NCI-H69 (cell line): ENCODE measurements at places on chromosomes 7 and 10.

- no peak for DNase-seq
Observed at GRCh38 chr7:150515248-150516147, 826 bp downstream of the GIMAP7 start.

DNA sequence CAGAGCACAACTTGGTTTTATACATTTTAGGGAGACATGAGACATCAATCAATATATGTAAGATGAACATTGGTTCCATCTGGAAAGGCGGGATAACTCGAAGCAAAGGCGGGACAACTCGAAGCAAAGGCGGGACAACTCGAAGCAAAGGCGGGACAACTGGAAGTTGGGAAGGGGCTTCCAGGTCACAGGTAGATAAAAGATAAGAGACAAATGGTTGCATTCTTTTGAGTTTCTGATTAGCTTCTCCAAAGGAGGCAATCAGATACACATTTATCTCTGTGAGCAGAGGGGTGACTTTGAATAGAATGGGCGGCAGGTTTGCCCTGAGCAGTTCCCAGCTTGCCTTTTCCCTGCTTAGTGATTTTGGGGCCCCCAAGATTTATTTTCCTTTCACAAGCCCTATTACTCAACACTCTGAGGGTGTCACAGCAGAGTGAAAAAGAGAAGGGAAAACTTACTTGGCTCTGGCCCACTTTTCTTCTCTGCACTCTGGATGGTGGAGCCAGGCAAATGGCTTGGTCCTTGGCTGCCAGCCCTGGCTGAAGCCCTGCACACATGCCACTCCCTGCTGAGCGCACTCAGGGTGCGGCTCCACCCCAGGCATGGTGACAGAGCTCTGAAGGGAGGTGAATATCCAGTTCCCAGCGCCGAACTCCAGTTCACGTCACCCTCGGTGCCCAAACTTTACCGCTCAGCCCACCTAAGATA lies 46.7 kb downstream of the PARD3 start:
- DNase-seq, result peak; percentile 75

DNA sequence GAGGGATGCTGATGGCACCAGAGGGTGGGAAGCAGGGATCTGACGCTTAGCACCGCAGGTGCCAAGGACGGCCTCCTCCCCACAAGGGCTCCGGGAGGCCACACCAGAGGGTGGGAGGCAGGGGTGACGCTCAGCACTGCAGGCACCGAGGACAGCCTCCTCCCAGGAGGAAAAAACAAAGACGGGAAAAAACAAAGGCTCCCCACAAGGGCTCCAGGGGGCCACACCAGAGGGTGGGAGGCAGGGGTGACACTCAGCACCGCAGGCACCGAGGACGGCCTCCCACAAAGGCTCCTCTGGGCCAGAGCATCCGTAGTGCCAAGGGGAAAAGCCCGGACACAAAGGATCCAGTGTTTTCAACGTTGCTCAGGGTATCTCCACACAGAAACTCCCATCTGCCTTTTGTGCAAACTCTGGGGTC lies 25.6 kb downstream of the DIP2C start:
- no peak for DNase-seq

DNA sequence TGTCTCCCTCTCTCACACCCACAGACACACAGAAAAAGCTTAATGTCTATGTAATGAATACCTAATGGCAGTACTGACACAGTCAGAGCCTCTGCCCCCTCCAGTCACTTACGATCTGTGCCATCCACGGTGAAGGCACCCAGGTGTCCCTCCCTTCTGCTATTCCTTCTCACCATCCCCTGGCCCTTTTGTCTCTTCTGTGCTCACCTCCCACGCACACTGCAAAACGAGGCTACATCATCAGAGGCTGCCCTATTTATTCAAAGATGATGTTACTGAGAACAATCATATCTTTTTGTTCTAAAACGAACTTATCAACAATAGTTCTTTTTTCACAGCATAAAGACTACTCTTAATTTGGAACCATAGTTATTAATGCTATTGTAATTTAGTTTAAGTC lies 246.9 kb upstream of the MKLN1 start:
- peak; percentile 87 for DNase-seq

GRCh38 chr10:74255888-74256357 lies 104.9 kb downstream of the ADK start:
- DNase-seq, result peak; percentile 76

DNA sequence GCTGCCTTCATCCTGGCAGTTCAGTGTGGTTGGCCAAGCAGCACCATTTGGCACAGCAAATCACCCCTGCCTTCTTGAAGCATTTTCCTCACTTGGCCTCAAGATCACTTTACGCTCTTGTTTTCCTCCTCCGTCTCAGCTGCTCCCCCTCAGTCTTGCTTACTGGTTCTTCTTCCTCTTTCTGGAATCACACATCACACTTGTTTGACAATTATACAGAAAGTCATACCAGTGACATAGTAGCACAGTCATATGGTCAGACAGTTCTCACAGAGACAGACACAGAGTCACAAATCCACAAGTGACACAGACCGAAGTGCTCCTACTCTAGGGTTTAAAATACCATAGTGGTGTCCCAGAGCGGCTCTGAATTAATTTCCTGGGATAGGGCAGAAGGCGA lies 43.8 kb upstream of the ARL4A start:
- DNase-seq, result no peak

- peak; percentile 48 for DNase-seq
Observed at GRCh38 chr10:5949009-5949759, 28.2 kb downstream of the IL15RA start.

DNA sequence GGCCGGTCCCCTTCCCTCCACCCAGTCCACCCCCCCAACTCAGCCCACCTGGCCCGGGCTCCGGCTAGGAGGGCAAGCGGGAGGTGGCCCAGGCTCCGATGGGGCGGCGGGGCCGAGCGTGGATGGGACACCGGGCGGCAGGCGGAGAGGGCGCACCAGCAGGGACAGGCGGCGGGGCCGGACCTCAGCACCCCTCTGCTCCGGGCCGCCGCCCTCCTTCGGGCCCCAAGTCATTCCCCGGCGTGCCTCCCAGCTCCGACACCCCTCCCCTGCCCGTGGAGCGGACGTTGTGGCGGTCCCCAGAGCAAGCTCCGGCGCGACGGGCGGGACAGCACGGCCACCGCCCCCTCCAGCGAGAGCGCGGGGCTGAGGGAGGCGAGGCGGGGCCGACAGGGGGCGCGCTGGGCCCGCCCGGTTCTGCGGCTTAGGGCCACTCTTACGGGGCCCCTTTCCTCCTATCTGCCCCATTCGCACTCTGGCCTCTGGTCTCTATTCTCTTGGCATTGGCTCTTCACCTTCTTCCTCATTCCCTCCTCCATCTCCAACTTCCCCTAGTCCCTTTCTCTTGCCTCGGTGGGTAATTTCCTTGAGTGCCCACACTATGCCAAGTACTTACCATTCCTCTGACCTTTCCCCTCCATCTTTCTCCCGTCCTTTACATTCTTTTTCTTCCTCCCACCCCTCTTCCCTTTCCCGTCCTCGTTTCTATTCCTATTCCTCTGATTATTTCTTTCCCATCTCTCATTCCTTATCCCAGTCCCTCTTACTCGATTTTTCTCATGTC lies 701 bp upstream of the GBX1 start:
- DNase-seq, result peak; percentile 59

- DNase-seq, result peak; percentile 13
Observed at GRCh38 chr10:102410429-102411073, 8.0 kb downstream of the PSD start.

GRCh38 chr10:788796-789748 lies 99.6 kb upstream of the DIP2C start:
- DNase-seq, result peak; percentile 73

- no peak for DNase-seq
Observed at GRCh38 chr7:77427996-77428603, 12.0 kb upstream of the GSAP start.

DNA sequence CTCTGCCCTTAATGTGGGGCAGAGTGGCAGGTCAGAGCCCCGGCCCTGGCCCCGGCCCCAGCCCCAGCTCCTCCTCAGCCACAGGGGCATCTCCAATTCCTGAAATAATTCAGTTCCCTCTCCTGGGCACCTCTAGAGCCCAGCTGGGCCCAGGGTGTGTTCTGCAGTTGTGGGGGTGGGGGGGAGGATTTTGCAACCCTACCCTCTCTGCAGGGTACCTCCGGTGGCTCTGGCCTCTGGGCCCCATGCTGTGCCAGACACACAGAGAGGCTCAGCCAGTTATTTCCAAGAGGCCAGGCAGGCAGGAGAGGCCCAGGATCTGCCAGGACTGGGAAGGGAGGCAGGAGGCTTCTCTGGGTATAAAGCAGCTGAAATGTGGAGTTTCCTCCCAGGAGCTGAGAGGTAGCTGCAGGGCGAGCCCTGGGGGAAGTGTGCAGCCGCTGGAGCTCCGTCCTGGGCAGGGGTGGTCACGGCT lies 47.9 kb downstream of the PWWP2B start:
- peak; percentile 89 for DNase-seq

DNA sequence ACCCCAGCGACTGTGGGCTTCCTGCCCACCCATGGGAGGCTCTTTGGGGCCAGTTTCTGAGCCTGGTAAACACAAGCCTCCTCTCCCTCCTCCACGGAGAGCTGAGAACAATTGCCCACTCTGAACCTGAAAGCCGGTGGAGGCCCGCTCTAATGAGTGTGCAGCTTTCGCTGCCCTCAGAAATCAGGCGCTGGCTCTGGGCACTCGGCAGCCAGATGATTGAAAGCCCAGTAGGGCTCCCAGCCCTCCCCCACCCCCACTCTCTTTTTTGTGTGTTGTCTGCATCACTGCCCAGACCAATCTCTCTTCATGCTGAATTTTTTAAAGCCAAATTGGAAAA lies 438.9 kb downstream of the RPS24 start:
- DNase-seq, result no peak

GRCh38 chr7:17699696-17700095 lies 240.6 kb downstream of the SNX13 start:
- DNase-seq, result no peak

DNA sequence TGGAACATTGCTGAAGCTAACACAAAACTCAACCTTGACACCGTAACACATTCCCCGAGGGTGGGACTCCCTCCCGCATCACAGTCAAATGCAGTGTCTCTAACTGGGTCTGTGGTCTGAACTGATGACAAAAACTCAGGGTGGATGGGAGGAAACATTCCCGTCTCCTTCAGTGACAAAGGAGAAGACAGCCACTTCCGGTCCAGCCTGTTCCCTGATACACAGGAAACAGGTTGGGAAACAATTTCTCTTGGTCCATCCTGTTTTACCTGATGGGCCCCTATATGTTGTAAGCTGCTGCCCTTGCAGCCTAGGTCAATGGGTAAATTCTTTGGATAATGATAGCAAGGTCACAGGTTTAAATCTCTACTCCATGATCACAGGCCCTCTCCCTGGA lies 20.4 kb downstream of the SLC13A4 start:
- no peak for DNase-seq

- DNase-seq, result peak; percentile 28
Observed at GRCh38 chr10:58479045-58479444, 33.6 kb upstream of the BICC1 start.

GRCh38 chr7:36278620-36279172 lies 111.0 kb upstream of the ANLN start:
- DNase-seq, result peak; percentile 97

- DNase-seq, result no peak
Observed at GRCh38 chr7:47670729-47671128, 88.8 kb upstream of the TNS3 start.

DNA sequence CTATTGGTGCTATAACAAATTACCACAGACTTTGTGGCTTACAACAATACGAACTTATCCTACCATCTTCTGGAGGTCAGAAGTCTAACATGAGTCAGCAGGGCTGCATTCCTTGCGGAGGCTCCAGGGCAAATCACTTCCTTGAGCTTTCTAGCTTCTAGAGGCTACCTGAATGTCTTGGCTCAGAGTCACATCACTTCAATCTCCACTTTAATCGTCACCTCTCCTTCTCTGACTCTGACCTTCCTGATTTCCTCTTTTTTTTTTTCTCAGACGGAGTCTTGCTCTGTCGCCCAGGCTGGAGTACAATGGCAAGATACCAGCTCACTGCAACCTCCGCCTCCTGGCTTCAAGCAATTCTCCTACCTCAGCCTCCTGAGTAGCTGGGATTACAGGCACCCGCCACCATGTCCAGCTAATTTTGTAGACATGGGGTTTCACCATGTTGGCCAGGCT lies 44.6 kb upstream of the ANAPC16 start:
- no peak for DNase-seq

- no peak for DNase-seq
Observed at GRCh38 chr7:85508642-85509410, 322.0 kb upstream of the SEMA3D start.

DNA sequence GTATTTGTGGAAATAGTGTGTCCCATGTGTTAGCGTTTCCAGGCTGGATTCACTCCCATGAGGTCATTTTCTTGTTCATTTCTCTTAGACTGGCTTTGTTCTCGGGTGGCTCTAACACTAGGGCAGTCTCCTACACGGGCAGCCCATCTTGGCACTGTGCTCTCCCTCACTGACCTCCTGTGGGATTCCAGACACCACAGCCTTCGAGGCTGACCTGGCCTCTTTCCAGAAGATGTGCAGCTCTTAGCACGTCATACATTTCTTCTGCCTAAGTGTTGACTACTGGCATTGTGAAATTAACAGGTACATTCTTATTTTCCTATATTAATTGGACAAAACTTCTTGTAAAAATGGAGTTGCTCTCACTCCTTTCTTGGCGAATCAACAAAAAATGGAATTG lies 72.8 kb downstream of the INSYN2A start:
- no peak for DNase-seq

- DNase-seq, result peak; percentile 61
Observed at GRCh38 chr7:2409745-2410414, 6.5 kb downstream of the CHST12 start.

DNA sequence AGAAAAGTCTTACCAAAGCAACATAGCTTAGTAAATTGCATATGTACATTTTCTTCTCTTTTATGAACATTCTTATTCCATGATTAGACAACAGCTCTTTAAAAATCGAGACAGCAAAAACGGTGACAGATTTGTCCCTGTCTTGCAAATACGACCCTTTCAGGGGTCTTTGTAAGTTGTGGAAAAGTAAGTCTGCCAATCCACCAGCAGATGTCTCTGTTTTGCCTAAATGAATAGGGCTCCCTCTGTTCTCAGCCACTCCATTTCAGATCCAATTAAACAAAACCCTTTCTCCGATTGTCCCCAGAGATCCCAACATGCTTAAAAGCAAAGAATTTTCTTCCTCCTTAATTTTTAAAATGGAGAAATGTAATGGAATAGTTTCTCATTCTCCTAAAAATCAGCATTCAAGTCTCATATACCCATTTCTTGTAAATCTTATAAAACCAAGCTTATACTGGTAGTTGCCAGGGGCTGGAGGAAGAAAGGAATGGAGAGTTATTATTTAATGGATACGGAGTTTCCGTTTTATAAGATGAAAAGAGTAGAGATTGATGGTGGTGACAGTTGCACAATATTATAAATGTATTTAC lies 61.0 kb upstream of the NFE2L3 start:
- DNase-seq, result peak; percentile 82

DNA sequence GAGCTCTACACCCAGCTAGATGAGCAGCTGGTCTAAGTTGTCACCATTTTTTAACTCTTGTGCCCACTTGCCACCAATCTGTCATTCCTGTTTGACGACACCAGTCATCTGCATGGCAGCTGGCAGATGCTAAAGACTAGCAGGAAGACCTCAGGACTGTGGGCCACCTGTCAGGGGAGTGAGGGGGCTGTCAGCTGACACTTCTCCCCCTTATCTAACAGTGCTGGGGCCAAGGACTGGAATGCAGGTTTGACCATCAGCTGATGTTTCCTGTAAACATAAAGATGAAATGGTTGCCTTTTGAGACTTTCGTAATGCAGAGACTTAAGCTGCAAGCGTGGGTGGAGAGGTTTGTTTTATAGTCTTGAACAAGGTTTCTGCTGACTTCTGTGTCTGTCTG lies 93.5 kb downstream of the WNT2 start:
- DNase-seq, result no peak

GRCh38 chr7:108235451-108236061 lies 105.4 kb upstream of the LAMB4 start:
- peak; percentile 62 for DNase-seq
